ENCODE measurements at places on chromosomes 2 and 18.

GRCh38 chr2:168008646-168009195 is 238.7 kb downstream of the STK39 start:
- no peak for DNase-seq

DNA sequence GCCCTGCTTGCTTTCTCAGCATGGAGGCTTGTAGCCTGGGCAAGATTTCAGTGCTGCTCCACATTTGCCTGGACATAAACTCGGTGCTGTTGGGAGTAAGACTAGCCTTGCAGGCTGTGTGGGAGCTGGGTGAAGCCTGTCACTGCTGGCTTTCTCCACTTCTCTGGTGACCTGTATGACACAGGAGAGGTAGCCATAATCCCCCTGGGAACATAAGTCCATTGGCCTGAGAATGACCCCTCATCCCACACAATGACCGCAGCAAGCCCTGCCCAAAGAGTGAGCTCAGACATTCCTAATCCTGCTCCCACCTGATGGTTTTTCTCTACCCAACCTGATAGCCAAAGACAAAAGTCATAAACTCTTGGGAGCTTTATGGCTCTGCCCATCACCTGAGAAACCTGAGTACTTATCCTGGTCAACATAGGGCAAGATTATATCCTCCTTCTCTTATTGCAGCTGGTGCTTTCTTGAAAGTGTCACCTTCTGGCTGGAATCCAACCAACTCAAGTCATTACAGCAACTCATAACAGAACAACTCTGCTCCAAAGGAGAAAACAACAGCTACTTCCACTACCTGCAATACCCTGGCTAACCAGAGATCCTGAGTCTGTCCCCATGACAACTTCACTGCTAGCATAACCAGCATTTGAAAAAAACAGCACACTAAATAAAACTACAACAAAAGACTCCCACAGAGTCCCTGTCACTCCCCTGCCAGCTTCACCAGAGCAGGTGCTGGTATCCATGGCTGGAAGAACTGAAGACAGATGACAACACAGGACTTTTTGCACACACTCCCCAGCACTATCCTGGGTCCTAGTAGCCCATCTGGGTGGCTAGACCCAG is 834.4 kb upstream of the DDX18 start:
- DNase-seq = no peak

DNA sequence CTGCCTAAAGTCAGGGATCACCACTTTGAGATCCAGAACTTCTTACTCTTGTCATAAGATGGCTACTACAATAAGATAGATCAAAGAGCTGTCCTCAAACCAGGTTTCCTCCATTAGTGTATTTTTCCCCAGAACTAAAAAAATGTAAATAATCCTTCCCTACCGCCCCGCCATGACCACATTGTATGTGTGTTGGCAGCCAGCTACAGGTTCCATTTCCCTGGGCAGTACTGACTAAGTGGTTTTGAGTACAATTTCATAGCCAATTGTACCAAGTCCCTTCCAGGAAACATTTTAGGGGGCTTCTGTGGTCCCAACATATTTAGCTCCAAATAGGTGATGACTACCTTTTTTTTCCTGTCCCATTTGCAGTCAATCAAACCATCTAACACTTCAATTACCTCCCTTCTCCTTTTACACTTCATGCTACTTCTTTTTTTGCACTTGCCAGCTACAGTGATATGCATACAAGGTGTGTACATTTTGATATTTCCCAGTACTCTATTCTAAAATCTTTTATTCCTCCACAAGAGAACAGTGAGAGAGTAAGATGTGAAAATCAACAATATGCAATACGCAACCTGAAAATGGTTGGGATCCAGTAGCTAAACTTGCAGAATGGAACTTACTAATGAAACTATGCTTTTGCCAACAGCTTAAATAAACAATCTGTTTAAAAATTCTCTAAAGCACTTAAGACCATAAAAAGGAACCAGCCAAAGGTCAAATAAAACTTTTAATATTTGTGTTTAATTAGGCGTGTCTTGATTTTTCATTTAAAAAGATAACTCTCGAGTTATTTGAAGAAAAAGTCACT is 3.9 kb downstream of the PUM2 start:
- no peak for DNase-seq

DNA sequence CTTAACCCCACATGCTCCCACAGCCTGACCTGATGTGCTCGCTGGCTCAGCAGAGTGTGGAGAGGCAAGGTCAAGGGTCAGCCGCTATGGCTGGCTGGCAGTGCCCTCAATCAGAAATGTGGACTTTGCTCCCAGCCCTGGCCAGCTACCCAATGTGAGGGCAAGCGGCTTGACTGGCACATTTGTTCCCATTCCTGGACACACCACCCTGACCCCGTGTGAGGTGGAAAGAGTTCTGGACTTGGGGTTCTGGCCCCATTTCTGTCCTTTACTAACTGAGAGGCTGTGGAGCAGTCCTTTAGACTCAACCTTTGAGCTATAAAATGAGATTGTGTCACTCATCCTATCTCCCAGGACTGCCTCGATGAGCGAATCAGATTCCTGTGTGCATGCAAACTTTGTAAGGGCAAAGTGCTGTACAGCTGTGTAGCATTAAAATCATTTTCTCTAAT is 9.1 kb downstream of the THNSL2 start:
- no peak for DNase-seq

- DNase-seq = no peak
Observed at GRCh38 chr18:76392349-76392748, 102.7 kb downstream of the ZNF516 start.

GRCh38 chr2:86671337-86671981 is 47.8 kb upstream of the RNF103 start:
- no peak for DNase-seq

DNA sequence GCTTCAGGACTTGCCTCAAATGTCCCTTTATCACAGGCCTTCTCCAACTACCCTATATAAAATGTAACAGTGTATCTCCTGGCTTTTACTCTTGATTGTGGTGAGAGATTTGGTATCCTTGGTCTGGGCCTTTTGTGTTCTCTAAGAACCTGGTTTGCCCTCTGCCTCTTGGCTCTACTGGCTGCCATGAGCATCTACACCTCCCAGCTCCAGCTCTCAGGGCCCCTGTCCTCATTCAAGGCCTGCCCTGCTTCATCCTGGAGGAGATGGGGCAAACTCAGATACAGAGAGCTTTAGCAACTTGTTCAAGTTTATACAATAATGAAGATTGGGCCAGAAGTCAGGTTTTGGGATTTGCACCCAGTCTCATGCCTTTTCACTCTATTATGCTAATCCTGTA is 45.0 kb downstream of the QPCT start:
- DNase-seq = no peak

- DNase-seq = no peak
Observed at GRCh38 chr2:181554061-181554830, 97.1 kb downstream of the ITGA4 start.

DNA sequence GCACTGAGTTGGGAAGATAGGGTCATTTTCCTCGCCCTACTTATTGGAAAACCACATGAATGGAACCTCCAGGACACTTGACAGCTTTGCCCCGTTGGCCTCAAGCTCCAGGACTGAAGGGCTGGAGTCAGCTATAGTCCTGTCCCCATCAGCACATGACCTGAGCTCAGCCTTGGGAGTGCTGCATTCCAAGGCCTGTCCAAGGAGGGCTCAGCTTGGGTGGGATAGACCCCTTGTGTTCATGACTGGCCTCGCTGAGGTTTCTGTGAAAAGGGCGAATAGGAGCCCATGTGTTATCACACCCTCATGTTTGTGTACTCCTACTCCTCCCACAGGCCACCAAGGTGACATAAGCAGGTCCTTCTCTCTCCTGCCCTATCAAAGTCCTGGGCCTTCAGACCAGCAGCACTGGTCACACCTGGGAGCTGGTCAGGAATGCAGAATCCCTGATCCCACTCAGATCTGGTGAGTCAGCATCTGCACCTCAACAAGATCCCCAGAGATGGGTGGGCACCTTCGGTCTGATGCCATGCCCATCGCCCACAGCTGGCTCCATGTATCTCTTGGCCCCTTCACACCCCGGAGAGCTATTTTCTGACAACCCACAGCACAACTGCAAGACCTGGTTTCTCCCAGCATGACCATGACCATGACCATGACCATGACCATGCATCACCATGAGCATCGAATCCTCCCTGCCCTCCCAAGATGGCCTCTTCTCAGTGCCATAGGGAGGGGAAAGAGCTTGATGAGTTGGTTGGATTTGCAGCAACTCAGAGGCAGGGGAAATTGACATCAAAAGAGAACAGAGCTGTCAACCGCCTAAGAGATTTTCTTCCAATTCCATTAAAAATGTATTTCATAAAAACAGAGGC is 83.0 kb upstream of the RAB6C start:
- DNase-seq = no peak
